ENCODE measurements at places on chromosomes 5 and 9. TPM values are rescaled to one million over a fixed set of nuclear protein-coding genes. Genes with fewer than 3 reads are reported as not detected.

GRCh38 chr9:114798780-114799427, 6.9 kb downstream of the TNFSF15 start:
- no peaks in the 10 kb centered on the region for H3K4me1 ChIP-seq
- H3K27ac ChIP-seq, result no peak overlapping the region
- DNase-seq, result no peak
- H3K36me3 ChIP-seq, result no peaks in the 10 kb centered on the region

GRCh38 chr5:71587766-71588532, 809 bp downstream of the MCCC2 start:
- H3K4me1 ChIP-seq, result peaks cover 18% of the 10 kb centered on the region
- H3K36me3 ChIP-seq, result peaks cover 1% of the 10 kb centered on the region
- H3K27ac ChIP-seq, result peak overlapping the region; percentile 84

DNA sequence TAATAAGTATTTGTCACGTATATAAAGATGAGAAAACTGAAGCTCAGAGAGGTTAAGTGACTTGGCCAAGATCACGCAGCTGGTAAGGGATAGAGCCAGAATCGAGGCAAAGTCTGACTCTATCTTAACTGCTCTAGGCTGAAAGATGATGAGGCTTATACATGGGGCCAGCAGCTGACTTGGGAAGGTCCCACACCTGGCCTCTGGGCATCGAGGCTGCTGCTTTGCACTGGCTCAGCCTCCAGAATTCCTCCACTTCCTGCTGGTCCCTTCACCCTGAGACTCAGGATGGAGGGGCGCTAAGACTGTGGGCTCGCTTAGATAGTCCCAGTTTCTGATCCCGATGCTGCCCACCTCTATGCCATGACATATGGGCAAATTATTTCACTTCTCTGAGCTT, 35.2 kb downstream of the CAMK2A start:
- DNase-seq, result no peak
- no peak overlapping the region for H3K27ac ChIP-seq
- H3K36me3 ChIP-seq, result no peaks in the 10 kb centered on the region
- H3K4me1 ChIP-seq, result no peaks in the 10 kb centered on the region
- H3K27me3 ChIP-seq, result no peaks in the 10 kb centered on the region
- no peak overlapping the region for H3K4me3 ChIP-seq

- H3K4me1 ChIP-seq, result no peaks in the 10 kb centered on the region
- H3K36me3 ChIP-seq, result no peaks in the 10 kb centered on the region
- no peak overlapping the region for H3K4me3 ChIP-seq
- H3K27ac ChIP-seq, result no peak overlapping the region
Measured at GRCh38 chr9:87327575-87328125, 170.0 kb upstream of the DAPK1 start.

- no peaks in the 10 kb centered on the region for H3K36me3 ChIP-seq
- no peak overlapping the region for H3K27ac ChIP-seq
- peaks cover 31% of the 10 kb centered on the region for H3K4me1 ChIP-seq
- no peaks in the 10 kb centered on the region for H3K27me3 ChIP-seq
- no peak overlapping the region for H3K4me3 ChIP-seq
Measured at GRCh38 chr9:75960551-75960950, 70.1 kb downstream of the PCSK5 start.

DNA sequence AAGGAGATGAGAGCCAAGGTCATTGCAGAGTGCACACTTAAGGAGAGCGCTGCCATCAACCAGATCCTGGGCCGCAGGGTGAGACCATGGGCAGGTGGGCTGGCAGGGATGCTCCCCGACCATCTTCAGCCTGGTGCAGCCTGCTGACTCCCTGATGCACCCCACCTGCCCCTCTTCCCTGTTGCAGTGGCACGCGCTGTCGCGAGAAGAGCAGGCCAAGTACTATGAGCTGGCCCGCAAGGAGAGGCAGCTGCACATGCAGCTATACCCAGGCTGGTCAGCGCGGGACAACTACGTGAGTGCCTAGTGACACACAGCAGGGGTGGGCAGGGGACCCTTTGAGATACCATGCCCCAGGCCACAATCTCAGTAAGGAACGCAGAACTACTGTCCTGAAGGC, 28.3 kb downstream of the TCF7 start:
- no peak overlapping the region for H3K4me3 ChIP-seq
- no peaks in the 10 kb centered on the region for H3K27me3 ChIP-seq
- no peak overlapping the region for H3K27ac ChIP-seq
- no peak for DNase-seq

DNA sequence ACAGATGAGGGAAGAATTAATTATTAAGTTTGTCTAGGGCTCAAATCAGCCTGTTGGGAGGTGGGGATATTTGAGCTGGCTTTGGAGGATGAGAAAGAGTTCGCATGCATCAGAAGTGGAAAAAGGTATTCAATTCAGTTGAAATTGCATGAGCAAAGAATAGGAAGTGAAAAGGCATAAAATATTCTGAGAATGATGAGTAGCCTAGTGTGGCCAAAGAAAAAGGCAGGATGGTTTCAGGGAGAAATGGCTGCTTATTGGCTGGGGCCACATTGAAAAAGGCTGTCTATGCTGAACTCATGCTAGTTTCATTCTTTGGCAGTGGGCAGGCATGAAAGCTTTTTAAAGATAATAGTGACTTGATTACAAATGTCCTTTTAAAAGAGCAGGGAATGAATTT, 235.4 kb upstream of the RIOK2 start:
- no peak for DNase-seq
- H3K27me3 ChIP-seq, result no peaks in the 10 kb centered on the region
- H3K4me3 ChIP-seq, result no peak overlapping the region

- H3K4me1 ChIP-seq, result peaks cover 65% of the 10 kb centered on the region
- no peak overlapping the region for H3K4me3 ChIP-seq
- no peak overlapping the region for H3K27ac ChIP-seq
- no peak for DNase-seq
- H3K27me3 ChIP-seq, result no peaks in the 10 kb centered on the region
Measured at GRCh38 chr5:146209714-146210113, 6.3 kb downstream of the RBM27 start.

GRCh38 chr5:28703651-28704260, 1665.4 kb upstream of the CDH9 start:
- H3K27ac ChIP-seq, result no peak overlapping the region
- H3K36me3 ChIP-seq, result no peaks in the 10 kb centered on the region
- no peak for DNase-seq
- H3K4me3 ChIP-seq, result no peak overlapping the region
- H3K27me3 ChIP-seq, result no peaks in the 10 kb centered on the region
- H3K4me1 ChIP-seq, result no peaks in the 10 kb centered on the region

DNA sequence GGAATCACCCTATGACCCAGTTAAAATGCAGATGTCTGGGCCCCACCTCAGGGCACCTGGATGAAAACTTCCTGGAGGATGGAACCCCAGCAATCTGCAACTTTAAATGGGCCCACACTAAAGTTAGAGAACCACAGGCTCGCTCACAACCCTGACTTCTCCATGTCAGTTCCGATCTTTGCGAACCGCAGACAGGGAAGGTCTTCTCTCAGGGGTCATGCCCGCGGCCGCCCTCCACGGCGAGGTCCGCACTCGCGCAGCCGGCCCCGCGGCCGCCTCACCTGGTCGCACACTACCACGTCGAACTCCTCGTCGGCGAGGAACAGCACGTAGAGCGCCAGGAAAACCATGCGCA, 499 bp downstream of the ALG2 start:
- H3K4me1 ChIP-seq, result peaks cover 78% of the 10 kb centered on the region
- peaks cover 37% of the 10 kb centered on the region for H3K36me3 ChIP-seq
- peak overlapping the region; percentile 99 for H3K4me3 ChIP-seq
- H3K27ac ChIP-seq, result peak overlapping the region; percentile 93
- DNase-seq, result no peak
- H3K27me3 ChIP-seq, result no peaks in the 10 kb centered on the region

DNA sequence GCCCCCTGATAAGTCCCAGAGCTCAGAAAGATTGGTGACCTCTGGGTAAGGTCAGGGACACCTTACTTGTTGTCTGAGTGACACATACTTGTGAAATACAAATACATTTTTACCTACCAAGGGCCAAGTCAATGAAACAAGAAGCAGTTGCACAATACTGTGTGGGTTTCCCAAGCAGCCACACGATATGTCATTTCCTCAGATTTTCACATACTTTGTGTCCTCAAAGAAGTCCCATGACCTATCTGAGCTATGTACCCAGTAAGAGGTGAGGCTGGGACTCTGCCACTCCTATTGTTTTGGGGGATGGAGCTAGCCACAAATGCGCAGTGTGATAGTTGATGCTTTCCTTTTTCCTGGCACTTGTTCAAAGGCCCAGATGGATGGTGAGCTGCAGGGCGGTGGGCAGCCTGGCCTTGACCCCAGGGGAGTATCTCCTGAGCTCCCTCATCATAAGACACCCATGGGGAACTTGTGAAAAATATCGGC, 4.8 kb upstream of the SLC25A51 start:
- H3K27ac ChIP-seq, result no peak overlapping the region
- no peak for DNase-seq
- H3K36me3 ChIP-seq, result no peaks in the 10 kb centered on the region
- H3K4me1 ChIP-seq, result no peaks in the 10 kb centered on the region
- no peak overlapping the region for H3K4me3 ChIP-seq

GRCh38 chr5:124701873-124702425, 44.5 kb downstream of the ZNF608 start:
- H3K4me1 ChIP-seq, result peaks cover 42% of the 10 kb centered on the region
- no peak overlapping the region for H3K4me3 ChIP-seq
- peak overlapping the region; percentile 55 for H3K27ac ChIP-seq
- DNase-seq, result no peak
- H3K27me3 ChIP-seq, result no peaks in the 10 kb centered on the region
- no peaks in the 10 kb centered on the region for H3K36me3 ChIP-seq

- H3K4me3 ChIP-seq, result no peak overlapping the region
- H3K27me3 ChIP-seq, result no peaks in the 10 kb centered on the region
- peaks cover 32% of the 10 kb centered on the region for H3K36me3 ChIP-seq
- no peak overlapping the region for H3K27ac ChIP-seq
- no peaks in the 10 kb centered on the region for H3K4me1 ChIP-seq
- DNase-seq, result no peak
Measured at GRCh38 chr5:134135091-134135655, 20.7 kb downstream of the TCF7 start.

GRCh38 chr9:28073270-28073669, 500.0 kb upstream of the C9orf72 start:
- DNase-seq, result no peak
- no peaks in the 10 kb centered on the region for H3K27me3 ChIP-seq
- no peaks in the 10 kb centered on the region for H3K36me3 ChIP-seq
- H3K4me1 ChIP-seq, result no peaks in the 10 kb centered on the region
- H3K27ac ChIP-seq, result no peak overlapping the region

- H3K4me3 ChIP-seq, result no peak overlapping the region
- H3K27ac ChIP-seq, result peak overlapping the region; percentile 19
Measured at GRCh38 chr5:154271936-154272514, 81.5 kb downstream of the GALNT10 start.

DNA sequence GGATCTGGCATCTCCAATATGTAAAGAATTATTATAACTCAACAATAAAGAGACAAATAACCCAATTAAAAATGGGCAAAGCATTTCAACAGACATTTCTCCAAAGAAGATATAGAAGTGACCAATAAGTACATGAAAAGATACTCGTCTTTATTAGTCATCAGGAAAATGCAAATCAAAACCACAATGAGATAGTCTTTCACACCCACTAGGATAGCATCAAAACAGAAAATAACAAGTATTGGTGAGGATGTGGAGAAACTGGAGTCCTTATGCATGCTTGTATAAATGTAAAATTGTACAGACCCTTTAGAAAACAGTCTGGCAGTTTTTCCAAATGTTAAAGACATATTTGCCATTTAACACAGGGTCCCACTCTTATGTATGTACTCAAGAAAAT, 39.1 kb upstream of the ITGA1 start:
- no peaks in the 10 kb centered on the region for H3K4me1 ChIP-seq
- no peak for DNase-seq
- no peak overlapping the region for H3K4me3 ChIP-seq
- H3K27me3 ChIP-seq, result no peaks in the 10 kb centered on the region
- no peak overlapping the region for H3K27ac ChIP-seq
- H3K36me3 ChIP-seq, result no peaks in the 10 kb centered on the region

- no peak overlapping the region for H3K4me3 ChIP-seq
- no peaks in the 10 kb centered on the region for H3K36me3 ChIP-seq
- no peak for DNase-seq
- peaks cover 10% of the 10 kb centered on the region for H3K4me1 ChIP-seq
- H3K27ac ChIP-seq, result no peak overlapping the region
- H3K27me3 ChIP-seq, result no peaks in the 10 kb centered on the region
Measured at GRCh38 chr5:34599471-34600117, 56.5 kb upstream of the RAI14 start.

GRCh38 chr9:86126998-86127972, 27.9 kb upstream of the GOLM1 start:
- DNase-seq, result peak; percentile 31
- H3K4me1 ChIP-seq, result peaks cover 4% of the 10 kb centered on the region
- no peaks in the 10 kb centered on the region for H3K27me3 ChIP-seq
- no peak overlapping the region for H3K4me3 ChIP-seq
- H3K27ac ChIP-seq, result no peak overlapping the region

- no peaks in the 10 kb centered on the region for H3K36me3 ChIP-seq
- no peak overlapping the region for H3K4me3 ChIP-seq
- no peaks in the 10 kb centered on the region for H3K27me3 ChIP-seq
- H3K27ac ChIP-seq, result no peak overlapping the region
- peaks cover 3% of the 10 kb centered on the region for H3K4me1 ChIP-seq
- no peak for DNase-seq
Measured at GRCh38 chr9:104750185-104750767, 2.8 kb downstream of the NIPSNAP3A start.

DNA sequence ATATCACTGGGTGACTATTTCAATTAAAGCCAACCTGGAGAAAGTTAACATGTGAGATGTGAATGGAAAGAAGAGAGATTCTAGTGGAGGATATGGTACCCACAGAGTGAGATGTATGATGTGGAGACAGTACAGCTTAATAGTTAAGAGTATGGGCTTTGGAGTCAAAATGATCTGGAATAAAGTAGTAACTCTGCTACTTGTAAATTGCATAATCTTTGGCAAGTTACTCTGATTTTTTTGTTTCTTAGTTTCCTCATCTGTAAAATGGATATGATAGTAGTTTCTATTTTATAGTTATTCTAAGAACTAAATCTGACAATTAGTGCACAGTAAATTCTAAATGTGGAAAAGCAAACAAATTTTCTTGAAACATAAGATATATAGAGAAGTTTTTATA, 79.2 kb downstream of the ISOC1 start:
- no peak overlapping the region for H3K4me3 ChIP-seq
- H3K27ac ChIP-seq, result no peak overlapping the region
- no peaks in the 10 kb centered on the region for H3K4me1 ChIP-seq
- no peaks in the 10 kb centered on the region for H3K27me3 ChIP-seq
- H3K36me3 ChIP-seq, result no peaks in the 10 kb centered on the region

- H3K36me3 ChIP-seq, result no peaks in the 10 kb centered on the region
- H3K4me1 ChIP-seq, result peaks cover 6% of the 10 kb centered on the region
- H3K27ac ChIP-seq, result no peak overlapping the region
- H3K27me3 ChIP-seq, result no peaks in the 10 kb centered on the region
- no peak overlapping the region for H3K4me3 ChIP-seq
Measured at GRCh38 chr9:75885652-75886051, 4.8 kb upstream of the PCSK5 start.

The SH3RF2 gene
- 150 TPM for total RNA-seq

The C9orf153 gene
- 0.54 TPM for total RNA-seq

The SLC6A7 gene
- total RNA-seq, result not detected

The KCNMB1 gene
- 1.0 TPM for total RNA-seq

The PCDHGC5 gene
- 3.4 TPM for total RNA-seq

The SLC4A9 gene
- not detected for total RNA-seq

The ADGRD2 gene
- total RNA-seq, result not detected

The CLIC3 gene
- total RNA-seq, result 2.9 TPM

The GLIPR2 gene
- total RNA-seq, result 33.0 TPM

The LCP2 gene
- 3.5 TPM for total RNA-seq

The EFNA5 gene
- 28.3 TPM for total RNA-seq

The BTNL9 gene
- total RNA-seq, result 33.6 TPM

The CDH6 gene
- 1.9 TPM for total RNA-seq

The ANKDD1B gene
- total RNA-seq, result not detected
